ENCODE measurements at places on chromosomes 6 and 20. TPM values are rescaled to one million over a fixed set of nuclear protein-coding genes. Genes with fewer than 3 reads are reported as not detected.

Gene MTFR2
- not detected for total RNA-seq

DNA sequence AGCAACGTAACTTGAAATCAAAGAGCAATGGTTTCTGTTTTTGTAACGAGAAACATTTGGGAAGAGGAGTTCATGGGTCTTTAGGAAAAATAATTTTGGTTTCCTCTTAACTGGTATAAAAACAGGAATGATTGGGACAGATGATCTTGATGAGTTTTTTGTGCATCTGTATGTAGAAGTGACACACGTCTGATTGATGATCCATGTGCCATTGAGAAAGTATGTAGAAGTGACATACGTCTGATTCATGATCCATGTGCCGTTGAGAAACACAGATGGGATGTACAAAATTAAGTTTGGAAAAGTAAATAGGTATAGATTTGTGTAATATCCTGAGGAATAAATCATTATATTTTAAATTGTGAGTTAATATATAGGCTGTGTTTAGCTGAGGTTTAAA, 2.1 kb downstream of the KIAA1586 start:
- H3K36me3 ChIP-seq: peaks cover 2% of the 10 kb centered on the region
- H3K27ac ChIP-seq: no peak overlapping the region
- H3K27me3 ChIP-seq: no peaks in the 10 kb centered on the region
- no peak for DNase-seq
- H3K4me1 ChIP-seq: peaks cover 13% of the 10 kb centered on the region
- no peak overlapping the region for H3K4me3 ChIP-seq

GRCh38 chr20:56249244-56249955, 868 bp downstream of the MC3R start:
- H3K4me3 ChIP-seq: no peak overlapping the region
- no peaks in the 10 kb centered on the region for H3K4me1 ChIP-seq
- no peaks in the 10 kb centered on the region for H3K36me3 ChIP-seq
- no peak overlapping the region for H3K27ac ChIP-seq
- no peaks in the 10 kb centered on the region for H3K27me3 ChIP-seq

GRCh38 chr6:165941249-165941775, 226.3 kb downstream of the TBXT start:
- no peaks in the 10 kb centered on the region for H3K36me3 ChIP-seq
- no peak overlapping the region for H3K4me3 ChIP-seq
- H3K4me1 ChIP-seq: no peaks in the 10 kb centered on the region
- H3K27ac ChIP-seq: no peak overlapping the region
- H3K27me3 ChIP-seq: no peaks in the 10 kb centered on the region
- DNase-seq: no peak

DNA sequence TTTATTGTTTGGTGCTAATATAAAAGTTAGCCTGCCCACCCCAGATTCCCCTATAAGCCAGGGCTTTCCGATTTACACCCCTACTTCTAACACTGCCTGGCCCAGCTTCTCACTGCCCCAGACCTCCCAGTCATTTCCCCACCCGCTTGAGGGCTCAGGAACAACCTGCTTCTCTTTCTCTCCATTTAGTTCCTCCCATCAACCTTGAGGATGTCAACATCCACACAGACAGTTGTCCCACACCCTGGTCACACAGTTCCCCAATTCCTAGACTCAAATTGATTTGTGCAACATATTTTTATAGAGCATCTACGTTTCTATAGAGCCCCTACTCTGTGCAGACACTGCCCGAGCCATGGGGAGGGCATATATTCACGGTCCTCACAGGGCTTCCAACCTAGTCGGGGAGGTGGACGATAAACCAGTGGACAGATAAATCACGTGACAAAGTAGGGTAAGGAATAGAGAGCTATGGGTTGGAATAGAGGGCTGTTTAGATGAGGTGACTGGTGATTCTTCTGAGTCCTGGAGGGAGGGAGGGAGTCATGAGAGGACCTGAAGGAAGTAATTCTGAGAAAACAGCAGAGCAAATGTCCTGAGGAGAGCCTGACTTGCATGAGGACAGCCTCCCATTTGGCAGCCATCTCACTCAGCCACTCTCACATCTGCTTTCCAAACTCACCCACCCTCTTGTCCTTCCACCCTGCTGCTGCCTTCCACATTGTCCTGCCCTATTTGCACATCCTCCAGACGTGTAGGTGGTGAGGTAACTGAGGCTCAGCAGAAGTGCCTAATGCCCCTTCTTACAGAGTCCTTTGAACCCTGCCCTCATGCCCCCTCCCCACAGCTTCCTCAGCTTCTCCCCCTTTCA, 6.3 kb downstream of the GABRR2 start:
- no peak overlapping the region for H3K4me3 ChIP-seq
- no peak for DNase-seq
- H3K36me3 ChIP-seq: no peaks in the 10 kb centered on the region
- no peak overlapping the region for H3K27ac ChIP-seq
- no peaks in the 10 kb centered on the region for H3K27me3 ChIP-seq
- peaks cover 27% of the 10 kb centered on the region for H3K4me1 ChIP-seq

DNA sequence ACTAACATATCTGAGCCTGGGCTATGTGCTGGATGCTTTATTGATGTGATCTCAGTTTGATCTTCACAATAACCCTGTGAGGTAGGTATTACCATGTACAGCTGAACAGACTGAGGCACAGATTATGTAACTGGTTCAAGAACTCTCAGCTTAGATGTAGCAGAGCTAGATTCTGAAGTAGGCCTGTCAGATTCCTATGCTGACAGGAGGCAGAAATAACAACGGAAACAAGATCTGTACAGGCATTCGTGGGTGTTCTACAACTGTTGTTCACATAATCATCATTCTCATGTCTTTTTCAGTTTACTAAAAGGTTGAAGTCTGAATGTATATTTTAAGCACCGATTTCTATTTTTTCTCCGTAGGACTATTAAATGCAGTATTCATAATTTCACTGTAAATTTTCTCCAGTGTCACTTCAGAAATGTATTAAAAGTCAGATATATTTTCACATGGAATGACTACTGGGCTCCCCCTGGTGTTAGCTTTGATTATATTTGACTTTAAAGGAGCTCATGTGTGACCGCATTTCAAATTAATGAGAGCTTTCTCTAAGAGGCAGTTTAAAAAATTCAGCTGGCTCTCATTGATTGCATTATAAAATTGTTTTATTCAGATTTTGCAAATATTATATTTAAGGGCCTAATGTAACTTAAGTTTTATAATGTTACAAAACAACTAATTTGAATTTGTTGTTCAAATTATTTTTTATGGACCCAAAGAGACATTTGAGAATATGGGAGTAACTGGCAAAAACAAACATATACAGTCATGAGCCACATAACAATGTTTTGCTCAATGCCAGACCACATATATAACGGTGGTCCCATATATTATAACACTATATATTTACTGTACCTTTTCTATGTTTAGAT, 36.4 kb upstream of the SLC17A4 start:
- no peaks in the 10 kb centered on the region for H3K27me3 ChIP-seq
- H3K4me3 ChIP-seq: no peak overlapping the region
- no peaks in the 10 kb centered on the region for H3K36me3 ChIP-seq
- H3K27ac ChIP-seq: no peak overlapping the region
- no peaks in the 10 kb centered on the region for H3K4me1 ChIP-seq

- no peaks in the 10 kb centered on the region for H3K36me3 ChIP-seq
- no peak overlapping the region for H3K27ac ChIP-seq
- H3K4me1 ChIP-seq: no peaks in the 10 kb centered on the region
These were observed 76.0 kb upstream of the ADGRB3 start for GRCh38 chr6:68559070-68559469.

GRCh38 chr6:15389084-15389764, 143.4 kb downstream of the JARID2 start:
- DNase-seq: no peak
- H3K4me3 ChIP-seq: no peak overlapping the region
- H3K27ac ChIP-seq: peak overlapping the region; percentile 73
- H3K4me1 ChIP-seq: peaks cover 82% of the 10 kb centered on the region
- H3K27me3 ChIP-seq: no peaks in the 10 kb centered on the region

GRCh38 chr6:44681761-44682160, 294.3 kb downstream of the CDC5L start:
- no peak overlapping the region for H3K27ac ChIP-seq
- H3K4me3 ChIP-seq: no peak overlapping the region
- no peaks in the 10 kb centered on the region for H3K27me3 ChIP-seq
- DNase-seq: no peak
- no peaks in the 10 kb centered on the region for H3K36me3 ChIP-seq

Gene FKBP1A
- 27.7 TPM for total RNA-seq

DNA sequence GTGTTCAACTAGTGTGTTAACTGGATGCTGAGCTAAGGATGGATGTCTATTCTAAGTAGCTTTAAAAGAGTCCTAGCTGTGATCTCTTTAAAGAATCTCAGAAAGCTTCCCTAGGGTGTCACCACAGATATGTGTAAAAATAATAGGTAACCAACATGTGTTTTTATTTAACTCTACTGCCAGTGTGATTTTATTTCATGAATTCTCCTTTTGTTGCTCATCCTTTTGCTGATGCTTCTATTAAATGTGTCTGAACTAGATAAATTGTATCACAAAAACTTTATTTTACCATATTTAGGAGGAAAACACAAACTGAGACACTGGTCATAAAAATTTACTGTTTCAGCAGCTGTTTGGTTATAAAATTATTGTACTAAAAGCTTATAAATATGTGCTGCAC, 809.4 kb upstream of the CITED2 start:
- no peak overlapping the region for H3K4me3 ChIP-seq
- no peaks in the 10 kb centered on the region for H3K27me3 ChIP-seq
- no peak overlapping the region for H3K27ac ChIP-seq
- H3K4me1 ChIP-seq: no peaks in the 10 kb centered on the region

DNA sequence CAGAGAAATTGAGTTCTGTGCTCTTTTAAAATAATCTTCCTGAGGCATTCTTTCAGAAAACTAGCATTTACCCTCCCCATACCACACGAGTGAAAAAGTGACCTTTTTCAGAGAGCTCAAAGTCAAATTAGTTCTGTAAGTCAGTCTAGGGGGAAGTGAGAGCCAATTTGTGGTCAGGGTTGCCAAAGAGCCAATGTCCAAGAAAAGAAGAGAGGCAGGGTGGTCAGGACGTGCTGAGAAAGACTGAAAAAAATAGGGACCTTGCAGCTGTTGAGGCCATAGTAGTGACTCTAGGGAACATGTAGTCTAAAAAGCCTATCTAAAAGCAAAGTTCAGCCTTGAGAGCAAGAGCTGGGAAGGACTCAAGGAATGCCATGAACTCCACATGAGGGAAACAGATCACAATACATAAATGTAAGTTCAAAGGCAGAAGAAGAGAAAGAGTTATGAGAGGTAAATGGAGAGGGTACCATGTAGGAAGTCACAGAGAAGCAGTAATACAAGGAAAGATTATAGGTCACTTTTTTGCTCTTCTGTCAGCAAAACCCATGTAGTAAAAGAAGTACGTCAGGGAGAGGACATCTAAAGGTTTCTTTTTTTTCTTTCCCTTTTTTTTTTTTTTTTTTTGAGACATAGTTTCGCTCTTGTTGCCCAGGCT, 565.1 kb upstream of the FLRT3 start:
- no peaks in the 10 kb centered on the region for H3K36me3 ChIP-seq
- H3K27me3 ChIP-seq: no peaks in the 10 kb centered on the region
- DNase-seq: no peak
- no peak overlapping the region for H3K27ac ChIP-seq

Gene GSTA1
- not detected for total RNA-seq

GRCh38 chr6:73803562-73804241, 107.7 kb downstream of the CD109 start:
- DNase-seq: no peak
- no peak overlapping the region for H3K27ac ChIP-seq
- H3K27me3 ChIP-seq: no peaks in the 10 kb centered on the region
- H3K4me3 ChIP-seq: no peak overlapping the region
- H3K4me1 ChIP-seq: no peaks in the 10 kb centered on the region
- no peaks in the 10 kb centered on the region for H3K36me3 ChIP-seq

Gene PTK6
- total RNA-seq: not detected

Gene UBD
- not detected for total RNA-seq

Gene SCRT2
- total RNA-seq: not detected

Gene MYBL2
- total RNA-seq: not detected

GRCh38 chr6:137017081-137017480, 27.7 kb downstream of the IL20RA start:
- no peaks in the 10 kb centered on the region for H3K36me3 ChIP-seq
- no peaks in the 10 kb centered on the region for H3K4me1 ChIP-seq
- DNase-seq: no peak
- no peak overlapping the region for H3K27ac ChIP-seq

Gene TMEM217
- 0.22 TPM for total RNA-seq

Gene SRSF12
- not detected for total RNA-seq

DNA sequence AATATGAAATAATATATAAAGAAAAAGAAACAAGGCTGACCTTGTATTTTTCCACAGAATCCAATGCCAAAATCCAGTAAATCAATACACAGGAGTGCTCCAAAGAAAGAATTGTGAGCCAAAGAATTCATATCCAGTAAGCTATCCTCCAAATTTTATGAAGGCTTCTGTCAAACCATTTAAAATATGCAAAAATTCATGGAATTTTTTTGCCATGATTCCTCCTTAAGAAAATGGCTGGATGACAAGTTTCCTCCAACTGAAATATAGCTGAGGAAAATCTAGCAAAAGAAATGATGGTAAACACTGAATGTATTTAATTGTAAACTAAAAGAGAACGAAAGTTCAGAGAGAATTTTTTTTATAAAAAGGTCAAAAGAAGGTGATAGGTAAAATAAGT, 290.3 kb downstream of the UBE3D start:
- no peak for DNase-seq
- H3K4me1 ChIP-seq: no peaks in the 10 kb centered on the region
- no peaks in the 10 kb centered on the region for H3K27me3 ChIP-seq

DNA sequence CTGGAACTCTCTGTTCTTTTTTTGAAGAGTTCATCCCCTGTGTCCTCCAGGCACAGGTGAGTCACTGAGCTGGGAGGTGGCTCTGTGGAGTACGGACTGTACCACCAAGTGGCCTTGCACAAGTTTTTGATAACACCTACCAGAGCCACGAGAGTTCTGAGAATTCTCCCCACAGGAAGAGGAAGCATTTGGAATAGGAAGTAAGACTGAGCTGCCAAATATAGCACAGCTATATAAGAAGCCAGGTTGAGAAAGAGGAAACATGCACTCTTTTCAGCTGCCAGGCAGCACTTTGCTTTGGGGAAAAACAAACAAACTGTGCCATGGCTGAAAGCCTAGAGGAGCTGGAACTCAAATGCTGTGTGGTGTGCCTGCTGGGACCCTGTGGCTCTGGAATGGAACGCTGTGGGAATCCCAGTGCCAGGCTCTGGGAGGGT, 70.8 kb upstream of the RIPOR2 start:
- H3K27ac ChIP-seq: peak overlapping the region; percentile 76
- no peaks in the 10 kb centered on the region for H3K36me3 ChIP-seq
- peaks cover 15% of the 10 kb centered on the region for H3K4me1 ChIP-seq

All from gastrocnemius medialis (tissue), 4 donors.